Fibroblast of the aortic adventitia (primary cell): ENCODE measurements at places on chromosomes 11 and 22. TPM values are rescaled to one million over a fixed set of nuclear protein-coding genes. Genes with fewer than 3 reads are reported as not detected.

- peak; percentile 45 for DNase-seq
Measured at GRCh38 chr11:104073950-104074705, 37.7 kb downstream of the DDI1 start.

GRCh38 chr11:7612661-7613393 is 60.5 kb downstream of the CYB5R2 start:
- peak; percentile 43 for DNase-seq

GRCh38 chr11:1047595-1048156 is 11.2 kb upstream of the MUC6 start:
- no peak for DNase-seq

Gene LDHAL6A
- not detected in 2 replicates for total RNA-seq

DNA sequence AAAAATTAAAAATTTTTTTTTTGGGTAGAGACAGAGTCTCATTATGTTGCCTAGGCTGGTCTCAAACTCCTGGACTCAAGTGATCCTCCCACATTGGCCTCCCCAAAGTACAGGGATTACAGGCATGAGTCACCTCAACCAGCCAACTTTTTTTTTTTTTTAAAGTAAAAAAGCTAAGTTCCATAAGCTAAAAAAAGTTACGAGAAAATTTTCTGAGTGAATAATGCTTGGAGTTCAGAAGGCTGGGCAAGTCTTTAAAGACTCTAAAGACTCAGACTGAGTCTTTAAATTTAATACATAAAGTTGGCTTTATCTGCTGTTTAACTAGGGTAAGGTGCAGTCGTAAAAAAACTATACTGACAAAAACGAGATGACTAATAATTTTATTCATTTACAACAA is 5.6 kb downstream of the DDX6 start:
- DNase-seq: peak; percentile 57
